Activated naive CD8-positive, alpha-beta T cell treated with anti-CD3 and anti-CD28 coated beads, Interleukin-2, amount 50 U/mL, for 16 hours (primary cell): ENCODE measurements at places on chromosomes 12 and 14.

GRCh38 chr14:62673014-62673755, 372.1 kb downstream of the KCNH5 start:
- DNase-seq, result no peak

DNA sequence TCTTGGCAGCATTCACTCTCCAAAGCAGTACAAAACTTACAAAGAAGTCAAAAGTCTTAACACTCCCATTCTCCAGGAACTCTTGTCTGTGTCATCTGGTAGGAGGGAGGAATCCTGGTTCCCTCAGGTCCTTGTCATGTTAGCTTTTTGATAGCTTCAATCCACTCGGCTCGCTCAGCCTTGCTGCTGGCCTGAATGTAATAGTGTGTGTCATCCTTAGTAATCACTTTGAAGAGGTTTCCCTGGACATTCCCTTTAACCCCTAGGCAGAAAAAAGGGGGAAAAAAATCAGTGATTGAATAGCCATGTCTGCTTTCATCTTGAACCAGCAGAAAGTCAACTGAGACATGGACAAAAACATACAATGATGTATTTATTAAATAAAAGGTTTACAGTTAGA, 24.8 kb downstream of the PLEK2 start:
- DNase-seq, result no peak

DNA sequence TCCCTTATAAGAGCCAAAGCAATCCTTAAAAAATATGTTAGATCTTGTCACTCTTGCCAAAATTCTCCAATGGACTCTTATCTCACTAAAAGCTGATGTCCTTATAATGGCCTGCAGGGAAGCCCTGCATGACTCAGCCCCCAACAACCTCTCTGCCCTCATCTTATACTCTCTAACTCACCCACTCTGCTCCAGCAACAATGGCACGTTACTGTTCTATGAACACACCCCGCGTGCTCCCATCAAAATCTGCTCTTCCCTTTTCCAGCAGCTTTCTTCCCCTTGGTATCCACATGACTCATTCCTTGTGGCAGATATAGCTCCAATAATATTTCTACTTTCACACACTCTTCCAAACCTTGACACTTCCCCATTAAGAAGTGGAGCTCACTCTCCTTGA, 108.1 kb downstream of the DENND5B start:
- no peak for DNase-seq

DNA sequence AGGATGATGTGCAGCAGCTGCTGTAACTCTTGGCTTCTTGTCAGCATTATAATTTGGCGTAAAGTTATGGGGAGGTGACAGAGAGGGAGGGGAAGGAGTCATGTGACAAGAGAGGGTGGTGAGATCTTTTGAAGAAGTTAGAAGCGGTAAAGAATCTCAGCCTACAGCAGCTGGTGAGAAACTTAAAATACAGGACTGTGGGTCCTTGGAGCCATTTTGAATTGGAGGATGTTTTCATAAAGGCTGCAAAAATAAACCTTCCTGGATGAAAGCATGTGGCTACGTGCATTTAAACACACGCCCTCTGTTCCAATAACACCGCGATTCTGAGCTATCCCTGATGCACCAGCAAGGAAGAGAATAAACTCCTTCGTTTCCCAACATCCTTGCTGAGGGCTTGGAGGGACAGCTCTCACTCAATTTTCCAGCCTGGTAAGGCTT, 133.7 kb downstream of the TMEM30B start:
- no peak for DNase-seq

GRCh38 chr14:79809849-79810612, 401.3 kb downstream of the DIO2 start:
- no peak for DNase-seq

DNA sequence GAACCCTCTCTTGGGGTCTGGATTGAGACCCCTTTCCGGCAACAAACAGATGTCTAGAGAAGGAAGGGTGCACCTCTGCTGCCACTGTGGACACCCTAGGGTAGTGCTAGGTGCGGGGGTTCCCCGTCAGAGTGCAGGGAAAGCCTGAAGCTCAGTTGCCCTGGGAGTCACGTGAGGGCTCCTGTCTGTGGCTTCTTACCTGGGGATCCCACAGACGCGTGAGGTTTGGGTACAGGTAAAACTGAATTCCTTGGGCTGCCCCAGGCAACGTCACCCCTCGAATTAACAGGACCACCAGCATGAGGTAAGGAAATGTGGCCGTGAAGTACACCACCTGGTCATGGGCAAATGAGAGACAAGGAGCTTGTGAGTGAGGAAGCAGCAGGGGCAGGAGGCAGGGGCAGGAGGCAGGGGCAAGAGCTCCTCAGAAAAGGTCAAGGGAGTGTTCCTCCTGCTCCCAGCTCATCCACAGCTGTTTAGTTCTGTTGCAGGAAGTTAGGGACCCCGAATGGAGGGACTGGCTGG, 21.0 kb upstream of the SLC6A12 start:
- no peak for DNase-seq

DNA sequence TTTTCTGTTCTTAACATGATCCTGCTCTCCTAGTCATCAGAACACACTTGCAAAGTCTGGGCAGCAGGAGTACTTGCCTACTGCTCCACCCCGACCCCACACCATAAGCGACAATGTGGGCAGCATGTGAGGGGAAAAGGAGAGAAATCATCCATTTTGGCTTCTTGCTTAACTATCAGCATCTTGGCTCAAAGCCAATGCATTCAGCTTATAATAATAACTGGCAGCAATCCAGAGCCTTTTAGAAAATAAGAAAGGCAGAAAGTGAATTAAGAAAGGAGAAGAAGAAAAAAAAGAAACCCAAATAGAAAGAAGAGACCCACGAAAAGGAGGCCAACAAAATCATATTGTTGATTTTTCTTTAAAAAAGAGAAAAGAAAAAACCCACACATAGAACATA, 930.8 kb downstream of the BCL11B start:
- DNase-seq, result no peak

DNA sequence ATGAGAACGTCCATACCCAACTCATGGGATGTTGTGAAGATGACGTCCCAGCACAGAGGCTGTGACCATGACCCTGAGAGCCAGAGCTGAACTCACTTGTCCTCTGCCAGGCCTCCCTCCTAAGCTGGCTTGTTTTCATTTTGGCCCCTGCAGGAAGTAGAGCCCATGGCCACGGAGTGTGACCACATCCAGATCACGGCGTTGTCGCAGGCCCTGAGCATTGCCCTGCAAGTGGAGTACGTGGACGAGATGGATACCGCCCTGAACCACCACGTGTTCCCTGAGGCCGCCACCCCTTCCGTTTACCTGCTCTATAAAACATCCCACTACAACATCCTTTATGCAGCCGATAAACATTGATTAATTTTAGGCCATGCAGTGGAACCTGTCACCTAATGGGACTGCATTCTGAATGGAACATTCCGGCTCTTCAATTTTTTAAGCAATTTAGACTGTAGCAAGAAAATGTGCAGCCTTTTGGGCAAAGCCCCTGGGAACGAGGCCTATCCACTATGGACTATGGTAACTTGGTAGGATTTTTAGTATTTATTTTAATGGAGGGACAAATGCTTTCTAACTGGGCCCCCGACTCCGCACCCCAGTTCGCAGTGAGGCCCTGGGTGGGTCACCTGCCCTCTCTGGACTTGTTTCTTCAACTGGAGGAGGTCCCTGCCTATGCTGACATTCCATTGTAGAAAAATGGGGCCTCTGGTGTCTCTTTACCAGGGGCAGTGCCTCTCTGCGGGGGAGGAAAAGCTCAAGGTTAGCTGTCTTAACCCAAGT, 19.6 kb downstream of the OTUB2 start:
- no peak for DNase-seq

GRCh38 chr14:74834692-74835392, 41.1 kb downstream of the PROX2 start:
- DNase-seq, result no peak

GRCh38 chr12:62976110-62976662, 41.2 kb upstream of the PPM1H start:
- DNase-seq, result no peak

DNA sequence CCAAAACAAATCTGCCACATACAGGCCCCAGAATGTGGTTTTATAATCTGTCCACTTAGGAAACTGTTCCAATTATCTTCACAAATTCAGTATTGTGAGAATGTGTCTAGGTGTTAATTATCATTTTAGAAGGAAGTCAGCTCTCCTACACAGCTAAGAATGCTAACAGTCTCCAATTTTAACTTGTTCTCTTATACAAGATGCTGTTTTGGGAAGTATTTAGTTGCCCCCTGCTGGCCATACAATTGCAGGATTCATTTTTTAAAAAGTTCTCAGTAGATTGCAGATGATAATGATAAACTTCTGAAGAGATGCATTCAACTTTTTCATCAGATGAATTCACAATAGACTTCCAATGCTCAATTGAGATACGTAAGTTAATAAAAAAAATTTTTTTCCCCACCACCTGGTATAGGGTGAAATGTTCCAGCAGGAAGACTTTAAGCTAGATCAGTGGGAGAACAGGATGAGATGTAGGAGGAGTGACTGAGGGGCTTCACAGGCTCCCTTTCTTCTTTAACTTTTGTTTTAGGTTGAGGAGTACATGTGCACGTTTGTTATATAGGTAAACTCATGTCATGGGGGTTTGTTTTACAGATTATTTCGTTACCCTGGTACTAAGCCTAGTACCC, 27.3 kb upstream of the OSBPL8 start:
- no peak for DNase-seq

DNA sequence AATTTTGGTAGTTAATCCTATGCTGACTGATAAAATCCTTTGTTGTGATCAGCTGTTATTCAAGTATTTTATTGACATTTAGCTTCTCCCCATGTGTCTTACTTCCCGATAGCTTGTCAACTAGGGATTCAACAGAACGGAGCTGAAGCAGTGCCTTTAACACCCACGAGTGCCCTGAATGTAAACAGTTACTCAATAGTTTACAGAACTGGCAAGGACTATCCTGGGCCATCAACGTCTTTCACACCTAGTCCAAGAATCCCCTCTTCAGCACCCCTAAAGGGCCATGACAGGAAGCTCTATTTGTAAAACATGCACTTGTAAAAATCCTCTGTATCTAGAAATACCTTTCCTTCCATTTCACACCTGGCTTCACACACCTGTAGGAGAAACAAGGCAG, 45.3 kb downstream of the SETD3 start:
- no peak for DNase-seq

- DNase-seq, result no peak
Observed at GRCh38 chr14:24659916-24660570, 26.1 kb upstream of the GZMB start.

GRCh38 chr12:100718187-100718586, 76.4 kb upstream of the ANO4 start:
- no peak for DNase-seq

- no peak for DNase-seq
Observed at GRCh38 chr14:53064475-53064874, 88.6 kb downstream of the DDHD1 start.

GRCh38 chr14:50410921-50411320, 14.2 kb upstream of the CDKL1 start:
- no peak for DNase-seq

- DNase-seq, result no peak
Observed at GRCh38 chr14:102573591-102574046, 18.8 kb upstream of the RCOR1 start.

DNA sequence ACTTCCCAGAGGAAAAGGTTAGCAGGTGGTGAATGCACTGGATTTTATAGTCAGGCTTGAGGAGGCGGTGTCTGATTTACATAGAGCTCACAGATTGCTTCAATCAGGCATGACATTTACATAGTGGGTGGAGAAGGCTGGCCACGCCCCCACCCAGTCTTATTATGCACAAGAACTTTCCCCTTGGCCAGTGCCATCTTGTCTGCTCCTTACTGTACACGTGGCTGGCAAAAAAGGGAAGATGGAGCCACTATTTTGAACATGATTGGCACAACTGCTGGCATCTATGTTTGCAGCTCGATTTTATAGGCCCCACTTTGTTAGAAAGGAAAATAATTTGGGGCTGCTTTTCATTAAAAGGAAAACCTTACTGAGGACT, 10.9 kb upstream of the LGMN start:
- no peak for DNase-seq

DNA sequence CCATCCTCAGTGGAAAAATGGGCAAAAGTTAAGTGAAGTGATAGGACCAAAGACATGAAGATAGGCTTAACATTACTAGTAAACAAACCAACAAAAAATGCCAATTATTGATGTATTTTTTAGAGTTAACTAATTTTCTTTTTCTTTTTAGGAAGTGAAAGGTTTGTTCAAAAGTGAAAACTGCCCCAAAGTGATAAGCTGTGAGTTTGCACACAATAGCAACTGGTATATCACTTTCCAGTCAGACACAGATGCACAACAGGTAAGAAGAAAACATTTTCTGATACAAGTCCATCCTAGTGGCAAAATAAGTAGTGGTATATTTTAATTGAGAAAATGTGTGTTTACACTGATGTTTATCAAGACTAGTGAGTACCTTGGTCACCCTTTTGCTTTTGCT, 39.6 kb downstream of the LARP4 start:
- DNase-seq, result no peak

GRCh38 chr12:80178846-80179245, 79.5 kb downstream of the OTOGL start:
- DNase-seq, result no peak

DNA sequence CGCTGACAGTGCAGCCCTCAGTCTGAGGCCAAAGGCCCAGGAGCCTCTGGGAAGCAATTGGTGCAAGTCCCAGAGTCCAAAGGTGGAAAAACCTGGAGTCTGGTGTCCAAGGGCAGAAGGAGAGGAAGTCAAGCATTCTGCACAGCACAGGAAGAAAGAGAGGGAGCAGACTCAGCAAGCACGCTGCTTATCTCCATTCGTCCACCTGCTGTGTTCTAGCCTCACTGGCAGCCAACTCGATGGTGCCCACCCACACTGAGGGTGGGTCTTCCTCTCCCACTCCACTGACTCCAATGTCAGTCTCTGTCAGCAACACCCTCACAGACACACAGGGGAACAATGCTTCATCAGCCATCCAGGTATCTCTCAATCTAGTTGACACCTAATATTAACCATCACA, 38.8 kb downstream of the HELB start:
- DNase-seq, result no peak

DNA sequence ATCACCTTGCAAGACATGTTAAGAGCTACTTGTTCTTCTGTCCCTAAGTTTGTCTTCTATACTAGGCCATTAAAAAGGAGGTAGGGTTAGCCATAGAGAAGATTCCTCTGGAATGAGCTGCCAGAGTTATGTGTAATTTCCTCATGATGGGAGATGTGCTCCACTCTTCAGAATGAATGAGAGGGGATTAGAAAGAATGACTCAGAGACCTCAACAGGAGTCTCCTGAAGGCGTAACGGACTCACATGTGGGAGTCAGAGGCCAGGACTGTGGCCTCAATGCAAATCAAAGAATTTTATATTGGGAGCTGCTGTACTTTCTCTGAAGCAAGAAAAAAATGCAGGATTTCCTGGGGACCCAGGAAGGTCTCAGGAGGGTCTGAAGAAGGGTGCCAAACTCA, 87.8 kb upstream of the ATXN7L3B start:
- DNase-seq, result no peak

GRCh38 chr12:54975272-54975671, 9.3 kb downstream of the TESPA1 start:
- no peak for DNase-seq
